ENCODE measurements at places on chromosomes 4 and X.

GRCh38 chr4:17092736-17093437 is 194.4 kb upstream of the LDB2 start:
- no peak for DNase-seq

GRCh38 chr4:153594210-153594609 is 89.9 kb upstream of the TLR2 start:
- no peak for DNase-seq

GRCh38 chr4:153468587-153468986 is 2.4 kb downstream of the TMEM131L start:
- DNase-seq = no peak

DNA sequence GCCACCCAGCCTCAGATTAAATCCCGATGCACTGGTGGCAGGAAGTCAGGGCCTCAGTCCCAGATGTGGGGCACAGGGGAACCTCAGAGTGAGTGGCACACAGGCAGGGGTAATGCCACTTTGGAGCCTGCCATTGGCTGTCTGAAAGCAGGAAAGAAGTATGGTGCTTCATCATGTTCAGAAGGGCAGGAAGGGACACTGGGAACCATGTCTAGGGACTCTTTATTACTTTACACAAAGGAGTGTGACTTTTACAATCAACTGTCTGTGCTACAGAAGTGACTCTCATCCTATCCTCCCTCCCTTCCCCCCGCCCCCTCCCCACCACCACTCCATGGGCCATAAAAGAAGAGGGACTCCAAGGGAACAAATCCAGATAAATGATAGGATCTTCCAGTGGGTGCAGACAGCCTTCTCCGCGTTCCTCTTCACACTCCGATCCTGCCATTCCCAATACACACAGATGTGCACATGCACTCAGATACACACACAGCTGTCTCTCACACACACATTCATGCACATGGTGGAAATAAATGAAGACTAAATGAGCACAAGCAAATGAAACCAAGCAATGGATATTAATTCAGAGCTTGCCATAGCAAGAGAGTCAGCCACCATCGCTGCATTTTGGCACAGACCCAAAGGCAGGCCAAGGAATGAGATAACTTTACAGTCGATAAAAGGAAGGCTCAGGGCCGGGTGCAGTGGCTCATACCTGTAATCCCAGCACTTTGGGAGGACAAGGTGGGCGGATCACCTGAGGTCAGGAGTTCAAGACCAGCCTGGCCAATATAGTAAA is 2.5 kb upstream of the TMEM154 start:
- no peak for DNase-seq

DNA sequence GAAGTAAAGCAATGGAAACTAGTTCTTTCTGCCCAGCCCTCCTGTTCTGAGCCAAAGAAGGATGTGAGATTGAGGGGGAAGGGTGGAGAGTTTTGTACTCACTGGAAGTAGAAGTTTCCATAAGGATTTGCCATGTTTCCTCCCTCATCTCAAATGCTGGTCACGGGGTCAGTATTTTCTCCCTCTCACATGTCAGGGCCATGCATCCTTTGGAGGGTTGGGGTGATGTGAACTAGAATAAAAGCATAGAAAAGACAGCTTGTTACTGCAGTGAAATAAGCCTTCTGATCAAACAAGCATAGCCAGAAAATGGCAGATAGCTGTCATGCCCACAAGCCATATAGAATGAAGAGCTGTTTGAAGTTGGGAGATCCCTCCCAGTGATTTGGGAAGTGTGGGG is 79.7 kb downstream of the KIT start:
- no peak for DNase-seq

- no peak for DNase-seq
These were observed 105.8 kb upstream of the CBR4 start for GRCh38 chr4:169115897-169116254.

DNA sequence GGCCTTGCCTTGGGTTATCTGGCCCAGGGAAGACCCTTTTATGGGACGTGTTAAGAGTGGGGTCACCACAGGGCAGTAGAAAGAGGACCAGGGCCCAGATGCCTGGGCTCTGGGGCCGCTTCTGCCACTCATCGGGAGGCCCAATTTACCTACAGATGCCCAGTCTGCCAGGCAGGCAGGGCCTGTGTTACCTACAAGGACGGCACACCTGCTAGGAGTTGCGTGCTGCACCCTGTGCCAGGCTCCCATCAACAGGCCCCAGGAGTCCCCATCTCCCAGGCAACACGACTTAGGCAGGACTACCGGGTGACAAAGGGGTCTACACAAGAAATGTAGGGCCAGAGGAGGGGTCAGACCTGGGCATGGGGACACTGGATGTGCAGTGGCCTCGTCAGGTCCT is 34.6 kb downstream of the WDR1 start:
- no peak for DNase-seq

GRCh38 chrX:38260231-38260630 is 39.6 kb upstream of the SRPX start:
- no peak for DNase-seq

GRCh38 chrX:24148121-24148520 is 1.4 kb upstream of the ZFX start:
- no peak for DNase-seq

DNA sequence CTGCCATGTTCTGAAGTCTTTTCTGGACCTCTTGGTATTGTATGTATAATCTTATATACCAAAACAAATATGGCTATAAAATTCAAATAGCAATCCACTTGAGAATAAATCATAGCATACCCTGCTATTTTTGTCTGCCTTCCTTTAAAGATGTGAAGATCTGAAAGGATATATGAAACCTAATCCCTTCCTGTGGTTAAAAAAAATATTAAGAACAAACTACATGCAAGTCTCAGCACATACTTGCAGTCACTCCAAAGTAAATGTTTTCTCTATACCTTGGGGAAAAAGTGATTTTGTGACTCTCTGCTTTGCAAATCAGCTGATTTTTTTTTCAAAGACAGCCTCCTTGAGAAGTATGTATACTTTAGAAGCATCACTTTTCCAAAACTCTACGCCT is 322.9 kb downstream of the ANKRD50 start:
- no peak for DNase-seq

DNA sequence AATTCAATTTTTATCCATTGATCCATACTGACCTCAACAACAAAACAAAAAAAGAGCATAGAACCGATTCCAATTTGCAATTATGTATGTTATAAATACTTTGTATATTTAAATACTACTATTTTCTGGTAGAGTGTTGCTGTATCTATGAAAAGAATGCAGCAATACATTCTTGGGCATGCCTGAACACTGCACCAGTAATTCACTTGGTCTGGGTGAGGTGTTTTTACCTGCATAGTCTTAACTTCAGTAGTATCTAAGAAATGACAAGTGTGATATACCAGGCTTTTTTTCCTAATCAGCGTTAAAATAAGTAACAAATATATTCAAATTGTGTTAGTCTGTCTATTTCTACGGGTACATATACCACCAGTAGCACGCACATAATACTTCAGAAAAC is 120.2 kb downstream of the KLHL13 start:
- DNase-seq = no peak

DNA sequence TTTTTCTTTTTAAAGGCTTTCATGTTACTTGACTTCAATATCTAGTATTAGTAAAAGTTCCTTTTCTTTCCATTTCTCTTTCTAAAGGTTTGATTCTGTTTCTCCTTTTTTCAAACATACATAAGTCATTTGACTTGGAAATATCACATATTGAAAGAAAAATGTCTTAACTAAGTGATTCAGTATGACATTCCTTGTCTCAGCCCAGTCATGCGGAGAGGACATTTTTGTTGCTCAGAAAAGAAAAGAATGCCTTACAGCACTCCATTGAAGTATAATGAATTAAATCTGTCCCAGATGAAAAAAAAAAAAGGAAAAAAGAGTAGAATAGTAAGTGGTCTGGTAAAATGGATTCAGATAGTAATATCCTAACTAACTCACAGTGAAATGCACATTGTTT is 466.1 kb downstream of the ADGRL3 start:
- no peak for DNase-seq

DNA sequence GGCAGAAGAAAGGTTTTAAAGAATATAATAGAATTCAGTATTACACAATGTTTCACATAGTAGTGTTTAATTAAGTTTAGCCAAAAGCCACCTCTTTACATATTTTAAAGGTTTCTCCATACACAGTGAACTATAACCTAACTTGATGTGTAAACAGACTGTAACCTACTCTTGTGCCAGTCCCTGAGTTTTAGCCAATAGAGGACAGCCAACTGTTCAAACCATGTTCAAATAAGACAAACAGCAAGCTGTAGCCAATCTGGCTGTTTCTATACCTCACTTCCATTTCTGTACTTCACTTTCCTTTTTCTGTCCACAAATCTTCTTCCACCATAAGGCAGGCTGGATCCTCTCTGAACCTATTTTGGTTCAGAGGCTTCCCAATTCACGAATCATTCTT is 65.2 kb downstream of the TEX13C start:
- DNase-seq = no peak
